ENCODE measurements at places on chromosomes 16 and 17. TPM values are rescaled to one million over a fixed set of nuclear protein-coding genes. Genes with fewer than 3 reads are reported as not detected.

DNA sequence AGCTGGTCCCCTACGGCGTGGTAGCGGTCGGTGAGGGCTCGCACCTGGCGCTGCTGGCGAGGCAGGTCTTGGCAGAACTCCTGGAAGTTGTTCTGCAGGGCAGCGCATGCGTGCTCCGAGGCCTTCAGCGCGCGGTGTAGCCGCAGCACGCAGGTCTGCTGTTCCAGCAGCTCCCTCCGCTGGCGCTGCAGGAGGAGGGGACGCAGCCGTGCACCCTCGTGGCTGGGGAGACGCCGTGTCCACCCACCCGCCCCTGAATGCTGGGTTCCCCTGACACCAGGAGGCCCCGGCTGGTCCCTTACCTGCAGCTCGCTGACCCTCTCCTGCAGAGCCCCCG lies 12.2 kb downstream of the EVPL start:
- peak; percentile 59 for DNase-seq

The CTRB1 gene
- total RNA-seq = not detected

The PLEKHH3 gene
- 22.3 TPM for total RNA-seq

The GPR142 gene
- total RNA-seq = not detected

DNA sequence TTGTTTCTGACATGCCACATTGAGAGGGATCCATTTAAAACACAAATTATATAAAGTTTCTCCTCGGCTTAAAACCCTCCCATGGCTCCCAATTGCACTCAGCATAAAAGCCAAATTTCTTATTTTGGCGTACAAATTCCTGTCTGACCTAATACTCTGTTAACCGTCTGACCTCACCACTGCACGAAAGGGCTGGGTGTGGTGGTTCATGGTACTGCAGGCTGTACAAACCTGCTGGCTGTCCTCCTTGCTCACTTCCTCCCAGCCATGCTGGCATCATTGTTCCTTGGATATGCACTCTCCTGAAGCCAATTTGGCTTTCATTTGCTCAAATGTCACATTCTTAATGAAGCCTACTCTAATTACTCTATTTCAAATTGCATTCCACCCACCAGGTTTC lies 301.6 kb upstream of the C16orf82 start:
- DNase-seq = peak; percentile 41

GRCh38 chr16:69131167-69131838 lies 1.1 kb downstream of the CHTF8 start:
- peak; percentile 46 for DNase-seq
